A549 (cell line): ENCODE measurements at places on chromosomes 4 and X. TPM values are rescaled to one million over a fixed set of nuclear protein-coding genes. Genes with fewer than 3 reads are reported as not detected.

PRDM8 gene
- polyA plus RNA-seq: 0.10 to 0.22 TPM (median 0.11 TPM) in 3 replicates

ITM2A gene
- polyA plus RNA-seq: 0.11 to 0.13 TPM in 2 of 3 replicates, not detected in the other

KLHL13 gene
- 0.76 to 0.82 TPM (median 0.77 TPM) in 3 replicates for polyA plus RNA-seq

MAGED1 gene
- polyA plus RNA-seq: 62.2 to 84.1 TPM (median 79.5 TPM) in 3 replicates

VSIG1 gene
- polyA plus RNA-seq: 0.09 to 0.17 TPM (median 0.11 TPM) in 3 replicates

COL25A1 gene
- polyA plus RNA-seq: not detected in 3 replicates

KCNE5 gene
- 0.08 to 0.23 TPM (median 0.08 TPM) in 3 replicates for polyA plus RNA-seq
